Bone marrow (tissue), 2 donors: ENCODE measurements at places on chromosomes 5 and 9.

- DNase-seq, result no peak
Measured at GRCh38 chr9:99024959-99025358, 80.0 kb upstream of the TGFBR1 start.

DNA sequence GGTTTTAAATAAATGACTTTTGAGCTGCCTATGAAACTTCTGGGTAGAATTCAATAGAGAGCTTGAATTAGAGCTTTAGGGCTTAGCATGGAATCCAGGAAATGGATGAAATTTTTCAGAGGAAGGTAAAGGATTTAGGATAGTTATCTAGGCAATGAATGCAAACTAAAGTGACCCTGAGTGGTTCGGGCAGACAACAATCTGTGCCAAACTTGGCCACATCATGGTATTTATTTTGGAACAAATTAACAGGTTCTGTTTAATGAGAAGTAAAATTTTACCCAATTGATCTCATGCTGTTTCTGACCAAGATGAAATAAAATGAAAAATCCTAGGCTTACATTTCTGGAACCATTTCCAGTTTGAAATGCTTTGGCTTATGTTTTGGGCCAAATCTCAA lies 934.4 kb downstream of the MAT2B start:
- no peak for DNase-seq

DNA sequence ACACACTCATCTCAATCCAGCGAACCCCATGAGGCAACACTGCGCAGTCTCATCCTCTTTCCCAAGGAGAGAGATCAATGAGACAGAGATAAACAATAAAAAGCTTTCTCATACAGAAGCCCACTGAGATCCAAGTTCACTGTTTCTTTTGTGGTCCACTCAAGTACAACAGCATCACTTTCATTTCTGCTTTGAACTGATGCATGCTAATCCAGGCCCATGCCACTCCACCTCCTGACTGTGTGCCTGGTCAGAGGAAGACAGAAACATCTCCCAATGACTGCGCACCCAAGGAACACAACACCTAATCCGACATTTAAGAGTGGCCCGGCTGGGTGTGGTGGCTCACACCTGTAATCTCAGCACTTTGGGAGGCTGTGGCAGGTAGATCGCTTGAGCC lies 104.0 kb downstream of the SERINC5 start:
- no peak for DNase-seq

DNA sequence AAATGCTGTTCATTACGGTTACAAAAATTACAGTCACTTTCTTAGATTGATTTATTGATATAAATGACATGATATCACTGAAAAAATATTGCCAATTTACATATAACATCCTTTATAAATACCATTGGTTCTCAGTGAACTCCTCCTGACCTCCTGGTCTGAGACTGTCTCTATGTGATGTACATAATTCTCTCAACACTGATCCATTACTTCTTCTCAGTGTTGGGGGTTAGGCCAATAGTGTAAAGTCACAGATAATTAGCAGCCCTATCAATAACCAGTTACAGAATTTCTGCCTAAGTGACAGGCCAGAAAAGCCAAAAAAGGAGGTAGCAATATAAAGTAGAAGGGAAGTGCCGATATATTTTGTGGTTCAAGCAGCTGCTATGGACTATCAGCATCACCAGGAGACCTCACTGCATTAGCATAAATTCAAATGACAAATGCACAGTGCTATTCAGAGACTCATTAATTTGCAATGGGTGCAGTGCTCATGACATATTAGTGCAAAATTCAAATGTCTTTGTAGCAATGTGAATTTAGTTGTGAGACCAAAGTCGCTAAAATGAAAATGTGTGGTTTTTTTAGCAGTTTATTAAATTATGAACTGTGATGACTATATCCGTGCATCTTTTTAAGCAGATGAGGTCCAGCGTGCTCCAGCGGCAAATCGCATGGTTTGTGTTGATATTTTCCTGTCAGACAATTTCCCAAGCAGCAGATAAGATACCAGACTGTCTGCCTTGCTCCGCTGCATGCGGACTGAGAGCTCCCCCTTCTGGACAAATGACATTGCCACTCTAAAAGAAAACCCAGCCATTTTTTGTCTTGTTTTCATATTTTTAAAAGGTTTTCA lies 144.6 kb downstream of the CETN3 start:
- DNase-seq, result peak; percentile 0

- DNase-seq, result no peak
Measured at GRCh38 chr9:126830827-126831226, 26.0 kb downstream of the ZBTB43 start.

DNA sequence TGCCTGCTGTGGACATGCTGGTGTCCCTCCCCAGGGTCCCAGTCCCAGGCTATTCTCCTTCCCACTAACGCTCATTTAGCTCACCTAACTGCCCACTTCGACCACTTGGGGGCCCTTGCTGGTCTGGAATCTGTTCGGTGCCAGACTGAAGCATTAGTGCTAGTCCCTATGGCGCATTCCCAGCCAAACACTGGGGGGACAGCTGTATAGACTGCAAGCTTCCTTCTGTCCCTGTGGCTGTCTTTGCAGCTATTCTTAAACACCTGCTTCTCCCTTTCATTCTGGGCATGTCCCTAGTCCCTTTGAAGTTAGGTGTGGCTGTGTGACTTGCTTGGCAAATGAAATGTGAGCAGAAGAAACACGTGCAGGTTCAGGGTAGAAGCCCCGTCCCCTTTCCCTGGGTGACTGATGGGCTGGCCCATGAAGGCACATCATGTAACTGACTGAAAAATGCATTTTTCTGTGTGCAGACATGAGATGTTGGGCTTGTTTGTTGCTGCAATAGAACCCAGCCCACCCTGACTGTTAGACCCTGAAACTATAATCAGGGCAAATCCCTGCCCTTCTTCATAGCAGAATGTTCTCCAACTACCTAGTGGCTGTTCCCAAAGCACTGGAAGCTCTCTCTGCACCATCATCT lies 134.4 kb downstream of the BARX1 start:
- no peak for DNase-seq

DNA sequence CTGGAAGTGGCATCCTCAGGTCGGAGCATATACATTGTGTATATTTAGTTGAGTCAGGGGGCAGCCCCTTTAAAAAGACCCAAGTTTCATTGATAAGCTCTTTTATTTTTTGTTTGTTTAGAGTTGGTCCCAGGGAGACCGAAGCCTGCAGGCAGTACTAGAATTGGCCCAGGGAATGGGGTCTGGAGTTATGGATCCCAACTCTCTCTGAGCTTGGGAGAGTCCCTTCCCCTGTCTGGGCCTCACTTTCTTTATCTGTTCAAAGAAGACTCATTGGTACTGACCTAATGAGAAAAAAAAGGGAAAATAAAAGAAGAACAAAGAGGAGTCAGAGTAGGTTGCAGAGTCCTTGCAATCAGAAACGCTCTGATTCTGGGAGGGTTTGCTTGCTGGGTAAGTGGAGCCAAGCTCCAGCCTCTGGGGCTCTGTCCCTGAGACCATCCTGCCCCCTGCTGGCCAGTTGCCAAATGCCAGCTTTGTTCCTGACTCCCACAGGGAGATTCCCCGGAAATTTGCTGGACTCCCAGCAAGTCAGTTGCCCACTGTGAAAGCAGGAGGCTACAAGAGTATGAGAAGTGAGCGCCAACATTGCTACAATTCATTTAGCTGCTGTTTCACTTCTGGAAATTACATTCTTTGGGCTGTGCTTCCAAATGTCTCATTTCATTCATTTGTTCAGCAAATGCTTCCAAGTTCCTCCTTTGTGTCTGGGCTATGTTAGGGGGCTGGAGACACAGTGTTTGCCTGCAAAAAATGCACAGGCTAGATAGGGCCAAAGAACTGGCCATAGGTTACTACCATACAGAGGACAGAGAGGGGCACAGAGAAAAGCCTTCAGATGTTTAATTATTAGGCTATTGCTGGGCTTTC lies 156.2 kb downstream of the MELK start:
- DNase-seq, result peak; percentile 26

- DNase-seq, result no peak
Measured at GRCh38 chr9:116391306-116391900, 237.8 kb downstream of the PAPPA start.

GRCh38 chr9:123323196-123324013 lies 32.6 kb upstream of the CRB2 start:
- no peak for DNase-seq

DNA sequence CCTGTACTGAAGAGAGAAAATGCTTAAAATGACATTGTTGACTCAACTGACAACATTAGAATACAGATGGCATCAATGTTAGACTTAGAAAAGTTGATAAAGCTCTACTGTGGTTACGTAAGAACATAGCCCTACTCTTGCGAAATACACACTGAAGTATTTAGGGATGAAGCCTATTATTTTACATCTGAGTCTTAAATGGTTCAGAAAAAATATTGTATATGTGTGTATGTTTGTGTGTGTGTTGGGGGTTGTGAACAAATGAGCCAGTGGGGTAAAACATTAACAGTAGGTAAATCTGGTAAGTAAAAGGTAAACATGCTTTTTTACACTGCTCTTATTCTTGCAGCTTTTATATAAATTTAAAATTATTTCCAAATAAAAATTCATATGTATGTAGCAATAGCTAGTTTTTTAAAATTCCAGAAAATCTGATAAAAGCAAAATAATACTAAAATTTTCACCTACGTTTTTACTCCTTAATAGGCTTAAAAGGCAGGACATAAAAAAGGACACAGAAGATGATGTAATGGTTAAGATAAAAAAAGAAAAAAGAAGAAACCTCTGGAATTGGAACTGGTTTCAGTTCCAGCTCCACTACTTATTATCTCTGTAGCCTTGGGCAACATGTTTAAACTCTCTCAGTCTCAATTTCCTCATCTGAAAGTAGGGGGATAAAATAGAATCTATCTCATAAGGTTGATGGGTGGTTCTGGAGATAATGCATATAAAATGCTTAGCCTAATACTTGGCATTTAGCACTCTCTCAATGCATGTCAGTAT lies 44.3 kb downstream of the GARNL3 start:
- DNase-seq, result no peak

- no peak for DNase-seq
Measured at GRCh38 chr9:71863631-71864030, 47.4 kb downstream of the ABHD17B start.

GRCh38 chr5:132775476-132775961 lies 1.5 kb downstream of the SEPTIN8 start:
- no peak for DNase-seq

DNA sequence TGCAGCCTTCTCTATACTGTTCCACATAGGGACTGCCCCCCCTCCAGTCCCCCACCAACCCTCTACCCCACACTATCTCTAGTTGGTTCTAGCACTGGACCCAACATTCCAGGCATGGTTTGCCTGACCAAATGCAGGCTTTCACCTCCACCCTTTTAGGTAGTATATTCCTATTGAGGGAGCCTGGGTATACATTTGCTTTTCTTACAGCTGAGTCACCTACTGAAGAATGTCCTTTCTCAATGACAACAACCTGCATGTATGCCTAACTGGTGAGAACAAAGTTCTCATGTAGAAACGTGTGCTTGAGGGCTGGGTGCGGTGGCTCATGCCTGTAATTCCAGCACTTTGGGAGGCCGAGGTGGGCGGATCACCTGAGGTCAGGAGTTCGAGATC lies 8.2 kb downstream of the TNIP1 start:
- DNase-seq, result no peak

GRCh38 chr5:17378346-17378997 lies 119.6 kb upstream of the TAF11L2 start:
- DNase-seq, result no peak

DNA sequence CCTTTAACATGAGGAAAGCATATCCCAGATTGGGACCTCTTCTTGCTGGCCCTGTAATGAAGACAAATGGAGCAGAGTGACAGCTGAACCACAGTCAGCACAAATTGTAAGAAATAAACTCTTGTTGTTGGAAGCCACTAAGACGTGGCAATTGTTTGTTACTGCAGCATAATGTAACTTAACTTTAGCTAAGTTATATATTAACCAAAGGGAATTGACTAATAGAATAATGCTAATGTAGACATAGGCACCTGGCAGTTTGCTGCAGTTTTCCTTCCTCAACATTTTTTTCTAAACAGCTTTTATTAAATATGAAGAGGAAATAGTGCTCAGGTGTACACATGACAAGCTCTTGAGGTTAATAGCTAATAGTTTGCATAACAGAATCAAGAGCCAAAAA lies 300.7 kb upstream of the SLC30A5 start:
- no peak for DNase-seq
